Mucosa of descending colon (tissue), 3 donors: ENCODE measurements at places on chromosomes 4 and X. TPM values are rescaled to one million over a fixed set of nuclear protein-coding genes. Genes with fewer than 3 reads are reported as not detected.

GRCh38 chr4:18859468-18859867 lies 837.9 kb upstream of the LCORL start:
- no peak for DNase-seq

DNA sequence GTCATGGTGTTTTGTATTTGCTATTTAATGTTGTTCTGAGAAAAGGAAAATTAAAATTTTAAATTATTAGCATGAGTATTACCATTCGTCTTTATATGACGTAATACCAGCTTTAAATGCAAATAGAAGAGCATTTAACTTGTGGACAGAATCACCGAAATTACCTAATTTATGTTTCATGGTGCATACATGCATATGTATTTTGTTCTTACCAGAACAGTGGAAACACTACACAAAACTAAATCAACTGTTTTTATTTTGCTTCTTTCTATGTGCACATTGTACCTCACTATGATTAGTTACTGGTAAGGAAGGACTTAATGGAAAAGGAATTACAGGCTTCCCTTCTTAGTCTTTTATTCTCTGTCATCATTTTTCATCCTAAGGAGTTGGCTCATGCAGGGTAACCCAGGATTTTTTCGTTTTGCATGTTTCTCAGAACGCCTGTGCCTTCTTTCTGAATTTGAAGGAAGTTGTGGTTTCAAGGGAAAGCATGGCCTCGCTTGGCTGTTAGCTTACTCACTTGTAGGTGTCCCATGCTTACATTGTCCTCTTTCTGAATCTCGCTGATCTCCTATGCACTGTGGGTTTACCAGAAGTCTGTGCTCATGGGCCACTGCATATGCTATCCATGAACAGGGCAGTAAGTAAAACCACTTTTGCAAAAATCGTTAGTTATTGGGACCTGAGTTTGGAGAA lies 300.0 kb upstream of the PUDP start:
- DNase-seq = no peak

DNA sequence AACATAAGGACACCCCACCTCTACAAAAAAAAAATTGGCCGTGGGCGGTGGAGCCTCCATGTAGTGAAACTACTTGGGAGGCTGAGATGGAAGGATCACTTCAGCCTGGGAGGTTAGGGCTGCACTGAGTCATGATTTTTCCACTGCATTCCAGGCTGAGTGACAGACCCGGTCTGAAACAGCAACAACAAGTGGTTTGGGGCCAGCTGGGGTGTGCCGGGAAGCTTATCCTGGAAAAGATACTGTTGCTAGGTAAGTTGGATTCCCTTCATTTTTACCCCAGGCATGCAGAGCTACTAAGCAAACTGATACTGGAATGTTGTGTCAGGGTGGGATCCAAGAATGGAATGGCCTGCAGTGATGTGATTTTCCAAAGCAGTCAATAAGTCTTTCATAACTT lies 57.0 kb downstream of the XAGE2 start:
- no peak for DNase-seq

GRCh38 chrX:63250253-63250868 lies 100.8 kb downstream of the SPIN4 start:
- DNase-seq = no peak

GRCh38 chr4:152620915-152621314 lies 58.9 kb downstream of the TMEM154 start:
- DNase-seq = no peak

- DNase-seq = no peak
These were observed 84.5 kb upstream of the GPM6B start for GRCh38 chrX:13901354-13901753.

GRCh38 chr4:100525686-100526085 lies 7.9 kb upstream of the EMCN start:
- DNase-seq = no peak

The GSPT2 gene
- 5.4 TPM for total RNA-seq

The EXOC1L gene
- total RNA-seq = not detected
